Thoracic aorta (tissue), 2 donors: ENCODE measurements at places on chromosomes 2 and 18. TPM values are rescaled to one million over a fixed set of nuclear protein-coding genes. Genes with fewer than 3 reads are reported as not detected.

GRCh38 chr2:221844212-221845020, 272.3 kb upstream of the EPHA4 start:
- H3K36me3 ChIP-seq, result no peaks in the 10 kb centered on the region
- H3K4me3 ChIP-seq, result no peak overlapping the region
- H3K4me1 ChIP-seq, result no peaks in the 10 kb centered on the region
- no peak overlapping the region for H3K27ac ChIP-seq

- DNase-seq, result no peak
- H3K4me3 ChIP-seq, result no peak overlapping the region
- no peaks in the 10 kb centered on the region for H3K4me1 ChIP-seq
- H3K27ac ChIP-seq, result no peak overlapping the region
These were observed 27.4 kb upstream of the C2orf69 start for GRCh38 chr2:199883474-199884212.

DNA sequence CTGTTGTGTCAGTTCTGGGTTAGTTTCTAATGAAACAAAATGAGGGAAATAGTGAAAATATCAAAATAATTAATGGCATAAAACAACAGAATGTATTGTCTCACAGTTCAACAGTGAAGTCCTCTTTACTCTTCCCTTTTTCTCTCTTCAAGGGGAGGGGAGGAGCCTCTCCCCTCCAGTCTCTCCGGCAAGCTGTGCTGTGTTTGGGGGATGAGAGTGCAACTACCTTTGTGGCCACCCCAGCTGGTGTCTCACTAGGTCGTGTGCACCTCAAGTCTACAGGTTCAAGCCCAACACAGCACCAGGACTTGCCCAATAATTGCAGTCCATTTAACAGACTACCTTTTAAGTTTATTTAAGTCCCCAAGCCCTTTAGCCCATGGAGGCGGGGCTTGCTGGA, 271.7 kb upstream of the DOK6 start:
- H3K27ac ChIP-seq, result no peak overlapping the region
- DNase-seq, result no peak
- no peak overlapping the region for H3K4me3 ChIP-seq

- no peak overlapping the region for H3K27ac ChIP-seq
- no peak overlapping the region for H3K4me3 ChIP-seq
- no peaks in the 10 kb centered on the region for H3K27me3 ChIP-seq
- H3K4me1 ChIP-seq, result no peaks in the 10 kb centered on the region
These were observed 186.7 kb downstream of the TDRD15 start for GRCh38 chr2:21310493-21310892.

GRCh38 chr18:55355223-55355622, 232.8 kb downstream of the TCF4 start:
- H3K27ac ChIP-seq, result no peak overlapping the region
- no peak overlapping the region for H3K4me3 ChIP-seq
- H3K27me3 ChIP-seq, result no peaks in the 10 kb centered on the region
- no peaks in the 10 kb centered on the region for H3K36me3 ChIP-seq

- H3K27me3 ChIP-seq, result no peaks in the 10 kb centered on the region
- H3K27ac ChIP-seq, result no peak overlapping the region
- no peak for DNase-seq
- peaks cover 17% of the 10 kb centered on the region for H3K4me1 ChIP-seq
- no peaks in the 10 kb centered on the region for H3K36me3 ChIP-seq
- no peak overlapping the region for H3K4me3 ChIP-seq
These were observed 21.1 kb downstream of the BABAM2 start for GRCh38 chr2:27911458-27912210.

- H3K36me3 ChIP-seq, result no peaks in the 10 kb centered on the region
- H3K4me3 ChIP-seq, result no peak overlapping the region
- no peaks in the 10 kb centered on the region for H3K27me3 ChIP-seq
- peaks cover 5% of the 10 kb centered on the region for H3K4me1 ChIP-seq
- no peak overlapping the region for H3K27ac ChIP-seq
These were observed 16.7 kb upstream of the TXNDC2 start for GRCh38 chr18:9868857-9869714.

DNA sequence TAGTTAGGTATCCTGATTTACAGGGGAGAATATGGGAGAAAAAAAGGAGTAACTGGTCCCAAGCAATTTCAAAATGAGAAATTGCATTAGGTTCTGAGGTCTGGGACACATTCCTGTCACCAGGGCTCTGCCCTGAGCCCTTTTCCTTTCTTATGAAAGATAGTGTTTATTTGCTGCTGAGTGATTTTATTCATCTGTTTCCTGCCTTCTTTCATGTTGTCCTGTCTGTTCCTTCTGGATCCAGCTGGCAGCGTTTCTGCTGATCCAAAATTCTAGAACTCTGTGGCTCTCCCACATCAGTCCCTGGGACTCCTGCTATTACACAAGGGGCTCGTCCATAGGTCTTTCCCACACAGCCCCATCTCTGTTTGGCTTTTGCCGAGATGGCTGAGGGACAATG, 519.1 kb upstream of the SALL3 start:
- H3K4me1 ChIP-seq, result no peaks in the 10 kb centered on the region
- H3K27ac ChIP-seq, result no peak overlapping the region
- H3K27me3 ChIP-seq, result no peaks in the 10 kb centered on the region
- H3K36me3 ChIP-seq, result no peaks in the 10 kb centered on the region
- H3K4me3 ChIP-seq, result no peak overlapping the region
- DNase-seq, result no peak

GRCh38 chr18:56283316-56283715, 355.1 kb downstream of the TXNL1 start:
- H3K27ac ChIP-seq, result no peak overlapping the region
- H3K27me3 ChIP-seq, result no peaks in the 10 kb centered on the region
- H3K4me1 ChIP-seq, result no peaks in the 10 kb centered on the region
- H3K36me3 ChIP-seq, result no peaks in the 10 kb centered on the region
- H3K4me3 ChIP-seq, result no peak overlapping the region
- no peak for DNase-seq

DNA sequence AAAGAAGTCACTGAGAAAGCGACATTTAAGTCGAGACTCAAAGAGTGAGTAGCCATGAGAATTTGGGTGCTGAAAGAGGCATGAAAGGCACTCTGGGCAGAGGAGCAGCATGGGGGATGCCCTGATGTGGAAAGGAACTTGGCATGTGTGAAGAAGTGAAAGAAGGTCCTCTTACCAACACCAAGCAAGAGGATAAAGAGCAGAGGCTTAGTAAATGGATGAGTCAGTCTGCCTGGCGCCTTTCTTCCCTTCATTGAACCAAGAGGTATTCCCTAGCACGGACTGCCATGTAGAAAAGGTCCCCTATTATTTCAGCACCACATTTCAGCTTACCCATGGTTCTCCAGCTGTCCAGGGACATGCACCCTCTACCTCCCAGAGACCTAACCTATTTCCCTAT, 221.1 kb upstream of the NRP2 start:
- DNase-seq, result no peak
- no peaks in the 10 kb centered on the region for H3K27me3 ChIP-seq
- H3K36me3 ChIP-seq, result no peaks in the 10 kb centered on the region
- H3K4me3 ChIP-seq, result no peak overlapping the region
- H3K4me1 ChIP-seq, result no peaks in the 10 kb centered on the region

GRCh38 chr2:202135091-202135874, 62.2 kb downstream of the KIAA2012 start:
- H3K4me3 ChIP-seq, result no peak overlapping the region
- peaks cover 4% of the 10 kb centered on the region for H3K4me1 ChIP-seq

- no peak overlapping the region for H3K4me3 ChIP-seq
- H3K4me1 ChIP-seq, result peaks cover 14% of the 10 kb centered on the region
- DNase-seq, result no peak
- H3K27ac ChIP-seq, result no peak overlapping the region
- H3K36me3 ChIP-seq, result no peaks in the 10 kb centered on the region
These were observed 99.7 kb upstream of the SMAD7 start for GRCh38 chr18:49050452-49050851.

DNA sequence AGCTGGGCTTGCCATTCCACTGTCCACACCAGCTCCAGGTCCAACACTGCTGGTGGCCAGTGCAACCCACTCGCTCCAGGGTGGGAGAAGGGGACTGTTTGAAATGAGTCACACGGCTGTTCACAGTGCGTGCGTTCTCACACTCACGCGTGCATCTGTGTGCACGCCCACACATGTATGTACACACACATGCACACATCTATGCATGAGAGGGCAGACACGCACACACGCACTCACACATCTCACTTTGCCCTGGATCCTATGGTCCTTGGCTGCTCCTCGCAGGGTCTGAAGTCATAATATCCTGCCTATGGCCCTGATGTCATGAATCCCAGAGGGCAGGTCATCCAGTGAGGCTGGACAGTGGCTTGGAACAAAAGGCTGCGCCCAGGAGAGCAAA, 182.8 kb downstream of the EIPR1 start:
- DNase-seq, result no peak
- no peaks in the 10 kb centered on the region for H3K27me3 ChIP-seq
- no peak overlapping the region for H3K27ac ChIP-seq
- H3K36me3 ChIP-seq, result peaks cover 11% of the 10 kb centered on the region
- no peaks in the 10 kb centered on the region for H3K4me1 ChIP-seq
- no peak overlapping the region for H3K4me3 ChIP-seq

- H3K36me3 ChIP-seq, result no peaks in the 10 kb centered on the region
- no peaks in the 10 kb centered on the region for H3K4me1 ChIP-seq
- no peak overlapping the region for H3K27ac ChIP-seq
- no peaks in the 10 kb centered on the region for H3K27me3 ChIP-seq
These were observed 1044.5 kb upstream of the POU3F3 start for GRCh38 chr2:103809415-103809814.

GRCh38 chr2:23221901-23222300, 163.1 kb upstream of the KLHL29 start:
- no peak for DNase-seq
- no peaks in the 10 kb centered on the region for H3K27me3 ChIP-seq
- H3K27ac ChIP-seq, result no peak overlapping the region
- no peak overlapping the region for H3K4me3 ChIP-seq
- H3K4me1 ChIP-seq, result no peaks in the 10 kb centered on the region

The MYCN gene
- total RNA-seq, result 0.81 TPM

The WNT10A gene
- 1.6 TPM for total RNA-seq

The IL18R1 gene
- 22.2 TPM for total RNA-seq

The G6PC2 gene
- not detected for total RNA-seq
